Myometrial cell (primary cell): ENCODE measurements at places on chromosomes 11 and 22. TPM values are rescaled to one million over a fixed set of nuclear protein-coding genes. Genes with fewer than 3 reads are reported as not detected.

The MFRP gene
- total RNA-seq = not detected in 2 replicates

The RIMBP3B gene
- total RNA-seq = not detected in 2 replicates

The WNT7B gene
- 0.86 and 1.4 TPM in 2 replicates for total RNA-seq

The UBE2L6 gene
- total RNA-seq = 66.6 and 96.0 TPM in 2 replicates

The SHISAL1 gene
- total RNA-seq = 0.71 and 0.86 TPM in 2 replicates

The ZNF215 gene
- total RNA-seq = 5.7 and 6.3 TPM in 2 replicates

The OR5A1 gene
- total RNA-seq = not detected in 2 replicates

The ANKK1 gene
- total RNA-seq = not detected in 2 replicates

The CCDC15 gene
- 1.7 and 8.0 TPM in 2 replicates for total RNA-seq

The HOATZ gene
- not detected in 2 replicates for total RNA-seq

The LAMTOR1 gene
- 171 and 225 TPM in 2 replicates for total RNA-seq

The SERPIND1 gene
- total RNA-seq = 0.29 and 0.71 TPM in 2 replicates

The GRK3 gene
- total RNA-seq = 1.2 and 3.7 TPM in 2 replicates

The PRR33 gene
- not detected in 2 replicates for total RNA-seq

The SLC3A2 gene
- total RNA-seq = 216 and 237 TPM in 2 replicates

The PGA5 gene
- not detected in 2 replicates for total RNA-seq

The TFIP11 gene
- total RNA-seq = 22.5 and 35.8 TPM in 2 replicates

The MALAT1 gene
- total RNA-seq = 582 and 817 TPM in 2 replicates

The FAM111B gene
- 3.2 and 5.7 TPM in 2 replicates for total RNA-seq

The CD6 gene
- not detected in 2 replicates for total RNA-seq

The GDPD4 gene
- not detected in 2 replicates for total RNA-seq

The OR4D5 gene
- total RNA-seq = not detected in 2 replicates

The OSM gene
- total RNA-seq = not detected in 2 replicates

The SLCO2B1 gene
- total RNA-seq = not detected in 2 replicates

The BTBD18 gene
- total RNA-seq = not detected in 2 replicates

The MCAM gene
- 77.6 and 86.5 TPM in 2 replicates for total RNA-seq

The APOA4 gene
- not detected in 2 replicates for total RNA-seq

The XKR3 gene
- not detected in 2 replicates for total RNA-seq

The OR5P2 gene
- not detected in 2 replicates for total RNA-seq

The DNAJB7 gene
- not detected in 2 replicates for total RNA-seq

The MCHR1 gene
- 0.86 TPM in 1 of 2 replicates, not detected in the other for total RNA-seq

The P2RY6 gene
- total RNA-seq = not detected in 2 replicates
